SJCRH30 (cell line): ENCODE measurements at places on chromosomes 4 and X. TPM values are rescaled to one million over a fixed set of nuclear protein-coding genes. Genes with fewer than 3 reads are reported as not detected.

CYLC1 gene
- total RNA-seq, result not detected in 2 replicates

DNA sequence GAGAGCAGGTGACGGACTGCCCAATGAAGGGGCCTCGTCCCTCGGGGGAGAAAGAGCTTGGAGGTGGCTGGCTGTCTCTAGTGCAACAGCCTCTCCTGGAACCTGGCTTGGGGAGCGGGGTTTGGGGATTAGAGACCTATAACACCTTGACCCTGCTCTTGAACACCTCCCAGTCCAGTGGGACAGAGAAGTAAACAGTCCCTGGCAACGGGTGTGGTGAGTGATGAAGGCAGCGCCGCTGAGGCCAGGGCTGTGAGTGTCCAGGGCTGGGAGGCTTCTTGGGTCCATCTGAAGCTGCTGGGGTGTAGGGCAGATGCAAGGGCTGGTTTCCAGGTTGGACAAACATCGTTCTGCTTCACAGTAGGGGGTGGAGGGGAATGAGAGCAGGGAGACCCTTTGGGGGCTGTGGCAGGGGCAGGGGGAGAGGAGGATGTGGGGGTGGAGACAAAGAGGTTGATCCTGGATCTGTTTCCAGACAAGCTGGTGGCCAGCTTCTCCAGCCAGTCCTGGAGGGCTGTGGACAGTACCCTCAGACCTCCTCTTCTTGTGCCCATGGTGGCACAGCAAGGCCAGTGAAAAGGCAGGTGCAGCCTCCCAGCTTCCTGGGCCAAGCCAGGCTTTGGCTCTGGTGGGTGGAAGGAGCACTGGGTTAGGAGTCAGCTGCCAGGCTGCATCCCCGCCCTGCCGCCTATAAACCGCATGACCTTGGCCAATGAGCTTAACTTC is 3.8 kb downstream of the NSG1 start:
- no peaks in the 10 kb centered on the region for H3K36me3 ChIP-seq
- no peak overlapping the region for H3K27ac ChIP-seq
- peaks cover 4% of the 10 kb centered on the region; the same call in 1 of the 2 replicates for H3K4me1 ChIP-seq
- no peak overlapping the region for H3K4me3 ChIP-seq
- no peak for DNase-seq

- DNase-seq, result no peak
- no peaks in the 10 kb centered on the region for H3K27me3 ChIP-seq
Measured at GRCh38 chrX:25072247-25072646, 56.5 kb upstream of the ARX start.

SEL1L3 gene
- total RNA-seq, result 37.6 and 52.3 TPM in 2 replicates

DNA sequence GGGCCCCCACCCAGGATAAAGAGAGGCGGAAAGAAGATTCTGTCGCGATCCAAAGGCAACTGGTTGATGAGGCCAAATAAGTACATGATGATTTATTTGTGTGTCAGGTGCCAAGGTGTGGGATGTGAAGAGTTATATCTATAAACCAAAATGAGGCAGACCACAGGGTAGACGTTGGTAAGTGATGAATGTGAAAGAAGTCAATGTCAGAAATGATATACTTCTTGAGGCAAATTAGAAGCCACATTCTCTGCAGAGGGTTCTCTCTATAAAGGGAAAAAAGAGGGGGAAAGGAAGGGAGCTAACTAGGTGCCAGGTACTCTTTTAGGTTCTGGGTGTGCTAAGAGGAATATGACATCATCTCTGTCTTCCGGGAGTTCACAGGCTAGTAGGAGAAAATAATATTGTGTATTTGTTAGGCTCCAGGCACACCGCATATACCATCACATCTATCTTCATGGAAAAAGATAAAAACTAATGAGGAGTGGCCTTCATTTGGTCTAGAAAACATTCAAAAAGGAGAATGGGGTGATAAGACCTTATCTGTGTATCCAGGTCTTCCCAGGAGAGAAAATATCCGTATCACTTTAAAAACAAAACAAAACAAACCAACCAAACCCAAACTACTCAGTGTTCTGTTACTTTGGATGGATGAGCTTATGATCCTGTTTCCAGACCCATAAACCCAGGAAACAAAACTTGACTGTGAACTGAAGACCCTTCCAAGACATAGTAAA is 4.8 kb upstream of the SH2D1A start:
- 0 out of 2 replicates have a peak, but pooled peaks cover 3% of the 10 kb centered on the region for H3K27me3 ChIP-seq
- H3K4me1 ChIP-seq, result no peaks in the 10 kb centered on the region
- no peak overlapping the region for H3K4me3 ChIP-seq
- DNase-seq, result no peak

DNA sequence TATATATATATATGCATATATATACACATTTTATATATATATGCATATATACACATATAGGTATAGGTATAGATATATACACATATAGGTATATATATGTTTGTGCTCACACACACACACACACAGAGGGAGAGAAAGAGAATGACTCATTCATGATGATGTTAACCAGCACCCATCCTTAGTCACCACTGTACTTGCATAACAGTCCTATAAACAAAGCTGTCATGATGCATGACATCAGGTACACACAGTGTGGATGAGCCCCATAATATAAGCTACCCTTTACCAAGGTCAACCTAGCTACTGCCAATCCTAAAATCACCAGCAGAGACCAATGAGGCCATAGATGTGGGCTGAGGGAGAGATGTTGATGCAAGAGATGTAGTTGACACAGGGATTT is 1408.0 kb downstream of the RAPGEF2 start:
- no peak overlapping the region for H3K4me3 ChIP-seq
- no peaks in the 10 kb centered on the region for H3K27me3 ChIP-seq
- H3K4me1 ChIP-seq, result no peaks in the 10 kb centered on the region

- no peaks in the 10 kb centered on the region for H3K36me3 ChIP-seq
- H3K4me3 ChIP-seq, result no peak overlapping the region
- H3K27ac ChIP-seq, result no peak overlapping the region
- H3K27me3 ChIP-seq, result no peaks in the 10 kb centered on the region
Measured at GRCh38 chrX:10983526-10983925, 127.6 kb upstream of the HCCS start.

GRCh38 chrX:107477406-107477805 is 28.0 kb downstream of the FRMPD3 start:
- no peaks in the 10 kb centered on the region for H3K4me1 ChIP-seq
- no peaks in the 10 kb centered on the region for H3K36me3 ChIP-seq
- H3K27me3 ChIP-seq, result no peaks in the 10 kb centered on the region
- H3K4me3 ChIP-seq, result no peak overlapping the region

DNA sequence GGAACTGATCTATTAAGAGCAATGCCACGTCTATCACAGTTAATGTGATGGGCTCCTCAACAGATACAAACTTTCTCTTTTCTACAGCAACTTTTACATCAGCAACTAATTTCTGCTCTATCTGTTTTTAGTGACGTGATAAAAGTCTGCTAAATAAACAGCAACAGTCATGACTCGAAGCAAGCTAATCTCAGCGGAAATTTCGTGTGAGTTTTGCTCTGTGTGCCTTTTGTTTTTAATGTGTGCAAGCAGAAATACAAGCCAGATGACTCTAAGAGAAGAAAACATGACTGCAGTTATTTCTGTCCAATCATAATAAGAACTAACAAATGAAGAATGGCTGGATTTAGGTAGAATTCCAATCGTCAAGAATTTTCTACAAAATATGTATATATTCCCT is 214.3 kb downstream of the LDB2 start:
- DNase-seq, result no peak
- H3K36me3 ChIP-seq, result no peaks in the 10 kb centered on the region
- H3K27ac ChIP-seq, result no peak overlapping the region
- H3K27me3 ChIP-seq, result peaks cover 3% of the 10 kb centered on the region; the same call in 1 of the 2 replicates
- no peaks in the 10 kb centered on the region for H3K4me1 ChIP-seq

- no peak overlapping the region for H3K27ac ChIP-seq
- no peaks in the 10 kb centered on the region for H3K27me3 ChIP-seq
- H3K4me3 ChIP-seq, result no peak overlapping the region
- DNase-seq, result no peak
- no peaks in the 10 kb centered on the region for H3K4me1 ChIP-seq
Measured at GRCh38 chr4:150080875-150081274, 2.6 kb downstream of the DCLK2 start.

MTTP gene
- 0.20 TPM in 1 of 2 replicates, not detected in the other for total RNA-seq

GPR82 gene
- total RNA-seq, result not detected in 2 replicates

DNA sequence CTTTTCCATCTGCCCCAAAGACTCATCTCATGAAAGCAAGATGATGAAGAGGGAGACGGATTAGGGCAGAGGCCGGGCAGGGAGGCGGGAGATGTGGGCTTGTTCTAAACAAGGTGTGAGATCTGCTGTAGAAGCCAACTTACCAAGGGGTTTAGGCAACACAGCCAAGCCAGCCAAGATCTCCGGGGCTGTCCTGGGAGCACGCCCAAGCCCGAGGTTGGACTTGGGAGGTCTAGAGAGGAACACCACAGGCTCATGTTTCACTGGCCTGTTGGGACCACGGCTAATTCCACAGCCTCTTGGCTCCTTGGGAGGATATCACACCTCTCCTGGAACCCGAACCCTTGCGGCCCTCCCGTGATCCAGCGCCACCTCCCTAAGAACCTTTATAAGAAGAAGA is 171.4 kb downstream of the CRLF2 start:
- DNase-seq, result no peak
- no peak overlapping the region for H3K27ac ChIP-seq
- H3K4me1 ChIP-seq, result no peaks in the 10 kb centered on the region
- H3K36me3 ChIP-seq, result no peaks in the 10 kb centered on the region
- H3K27me3 ChIP-seq, result no peaks in the 10 kb centered on the region

DNA sequence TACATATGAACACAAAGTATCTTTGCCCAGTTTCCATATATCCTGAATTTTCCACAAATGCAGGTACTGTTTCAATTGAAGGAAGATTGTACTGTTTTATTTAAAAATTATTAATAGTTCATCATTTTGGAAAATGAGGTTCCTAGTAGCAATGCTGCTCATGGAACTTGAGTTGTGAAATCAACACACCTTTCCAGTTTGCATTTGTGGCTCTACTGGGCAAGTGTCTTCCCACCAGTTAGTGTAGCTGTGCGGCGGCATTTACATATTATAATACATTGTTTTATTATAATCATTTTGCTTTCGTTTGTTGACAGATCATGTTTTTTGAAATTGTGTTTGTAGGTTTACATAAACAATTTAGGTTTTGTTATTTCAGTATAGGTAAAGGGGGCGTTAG is 2.0 kb upstream of the DDX3X start:
- H3K4me3 ChIP-seq, result peak overlapping the region; percentile 95
- no peak for DNase-seq
- H3K36me3 ChIP-seq, result no peaks in the 10 kb centered on the region
- H3K27me3 ChIP-seq, result no peaks in the 10 kb centered on the region

C1QTNF7 gene
- not detected in 2 replicates for total RNA-seq
